ENCODE measurements at places on chromosomes 13 and 19.

GRCh38 chr19:51525651-51526050 lies 5.8 kb downstream of the SIGLEC6 start:
- no peak for DNase-seq

- no peak for DNase-seq
These were observed 17.9 kb downstream of the BTBD2 start for GRCh38 chr19:1997353-1998233.

DNA sequence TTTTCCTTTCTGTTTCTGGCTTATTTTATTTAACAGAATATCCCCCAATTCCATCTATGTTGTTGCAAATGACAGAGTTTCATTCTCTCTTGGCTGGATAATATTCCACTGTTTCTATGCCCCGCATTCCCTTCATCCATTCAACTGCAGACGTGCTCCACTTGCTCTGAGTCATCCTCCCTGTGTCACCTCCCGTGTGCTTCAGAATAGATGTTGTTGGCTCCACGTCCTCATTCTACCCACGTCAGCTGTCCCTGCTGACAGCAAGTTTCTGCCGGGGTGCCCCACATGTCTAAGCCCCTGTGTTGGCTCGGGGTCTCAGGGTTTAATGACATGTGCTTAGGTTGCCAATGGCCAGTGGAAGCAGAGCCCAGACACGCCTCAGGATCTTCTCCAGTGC lies 1041.0 kb downstream of the UQCRFS1 start:
- DNase-seq, result no peak

DNA sequence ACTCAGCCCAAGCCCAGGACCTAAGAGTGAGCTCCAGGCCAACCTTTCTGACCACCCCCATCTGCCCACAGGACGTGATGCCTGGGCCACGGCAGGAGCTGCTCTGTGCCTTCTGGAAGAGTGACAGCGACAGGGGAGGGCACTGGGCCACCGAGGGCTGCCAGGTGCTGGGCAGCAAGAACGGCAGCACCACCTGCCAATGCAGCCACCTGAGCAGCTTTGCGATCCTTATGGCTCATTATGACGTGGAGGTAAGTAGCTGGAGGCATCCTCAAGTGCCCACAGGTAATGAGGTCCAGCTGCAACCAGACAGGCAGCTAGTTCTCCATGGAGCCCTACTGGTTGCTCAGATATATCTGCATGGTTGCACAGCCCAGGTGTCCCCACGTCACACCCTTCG lies 14.8 kb downstream of the DDX39A start:
- no peak for DNase-seq

DNA sequence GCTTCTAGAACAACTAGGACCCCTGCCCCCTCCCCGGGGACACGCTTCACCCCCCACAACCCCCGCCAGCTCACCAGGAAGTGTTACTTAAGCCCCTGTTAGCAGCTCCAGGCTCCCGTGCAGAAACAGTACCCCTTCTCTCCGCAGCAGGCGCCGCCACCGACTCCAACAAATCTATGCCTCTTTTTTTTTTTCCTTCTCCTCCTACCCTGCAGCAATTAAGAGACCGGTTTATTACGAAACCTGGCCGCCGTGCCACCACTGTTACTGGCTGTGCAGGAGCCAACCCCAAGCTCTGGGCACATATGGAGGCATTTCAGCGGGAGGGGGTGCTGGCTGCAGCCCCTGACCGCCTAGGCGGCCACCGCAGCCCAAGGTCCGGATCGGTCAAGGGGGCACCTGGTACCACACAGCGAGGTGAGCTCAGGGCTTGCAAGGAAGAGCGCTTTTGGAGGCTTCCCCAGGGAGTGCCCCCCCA lies 2.4 kb downstream of the GADD45B start:
- DNase-seq, result peak; percentile 60

GRCh38 chr13:110546926-110547325 lies 14.6 kb downstream of the RAB20 start:
- no peak for DNase-seq

DNA sequence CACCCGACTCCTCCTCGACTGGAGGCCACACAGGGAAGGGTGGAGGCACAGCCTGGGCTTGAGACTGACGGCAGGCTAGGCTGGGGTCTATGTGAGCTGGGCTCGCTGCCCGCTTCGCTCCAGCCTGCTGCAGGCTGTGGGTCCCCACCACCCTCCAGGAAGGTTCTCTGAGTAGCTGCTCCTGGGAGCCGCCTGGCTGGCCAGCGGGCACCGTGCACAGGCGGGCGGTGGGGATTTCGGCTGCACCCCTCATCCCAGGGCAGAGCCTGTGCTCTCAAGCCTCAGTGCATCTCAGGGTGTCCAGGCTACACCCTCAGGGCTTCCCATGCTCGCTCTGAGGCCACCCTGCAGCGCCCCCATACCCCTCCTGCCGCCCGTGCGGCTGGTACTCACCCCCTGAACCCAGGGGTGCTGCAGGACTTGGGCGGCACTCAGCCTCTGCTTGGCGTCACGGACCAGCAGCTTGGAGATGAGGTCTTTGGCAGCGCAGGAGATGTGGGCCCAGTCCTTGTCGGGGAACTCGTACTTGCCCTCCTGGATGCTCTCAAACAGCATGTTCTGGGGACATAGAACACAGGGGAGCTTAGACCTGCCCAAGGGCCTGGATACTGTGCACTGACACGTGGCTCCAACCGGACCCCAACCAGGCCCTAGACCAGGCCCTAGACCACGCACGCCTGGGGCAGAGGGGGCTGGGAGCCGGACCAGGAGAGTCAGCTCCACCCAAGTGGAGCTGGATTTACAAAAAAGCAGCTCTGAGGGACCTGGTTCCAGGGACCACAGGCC lies 10.2 kb downstream of the MKNK2 start:
- DNase-seq, result no peak

DNA sequence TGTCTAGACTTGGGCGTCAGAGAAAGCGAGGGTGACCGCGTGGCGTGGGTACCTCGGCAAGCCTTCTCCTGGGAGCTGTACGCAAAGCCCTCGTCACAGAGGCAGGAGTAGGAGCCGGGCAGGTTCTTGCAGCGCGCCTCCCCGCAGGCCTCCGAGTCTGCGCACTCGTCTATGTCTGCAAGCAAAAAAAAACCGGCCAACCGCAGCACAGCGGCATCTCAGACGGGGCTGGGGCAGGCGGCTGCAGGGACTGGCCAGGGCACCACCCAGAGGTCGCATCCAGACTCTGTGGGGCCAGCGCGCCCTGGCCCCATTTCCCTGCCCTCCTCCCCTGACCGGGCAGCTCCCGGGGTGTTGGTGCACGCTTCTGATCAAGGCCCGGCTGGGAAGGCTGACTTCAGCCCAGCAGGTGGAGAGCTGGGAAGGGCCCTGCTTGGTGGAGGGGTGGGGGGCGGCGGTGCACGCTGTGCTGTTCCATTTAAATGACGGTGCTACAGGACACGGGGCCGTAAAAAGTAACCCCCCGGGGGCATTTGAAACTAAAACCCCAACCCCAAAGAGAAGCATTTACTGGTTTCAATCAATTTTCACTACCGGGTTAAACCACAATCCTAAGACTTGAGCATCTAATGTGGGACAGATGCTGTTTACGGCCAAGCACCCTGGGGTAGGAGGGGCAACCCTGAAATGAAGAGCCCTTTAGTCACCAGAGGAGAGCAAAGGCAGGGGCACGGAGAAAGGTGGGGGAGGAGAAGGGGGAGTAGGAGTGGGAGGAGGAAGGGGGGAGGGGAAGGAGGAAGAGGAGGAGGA lies 28.2 kb downstream of the GAS6 start:
- no peak for DNase-seq

DNA sequence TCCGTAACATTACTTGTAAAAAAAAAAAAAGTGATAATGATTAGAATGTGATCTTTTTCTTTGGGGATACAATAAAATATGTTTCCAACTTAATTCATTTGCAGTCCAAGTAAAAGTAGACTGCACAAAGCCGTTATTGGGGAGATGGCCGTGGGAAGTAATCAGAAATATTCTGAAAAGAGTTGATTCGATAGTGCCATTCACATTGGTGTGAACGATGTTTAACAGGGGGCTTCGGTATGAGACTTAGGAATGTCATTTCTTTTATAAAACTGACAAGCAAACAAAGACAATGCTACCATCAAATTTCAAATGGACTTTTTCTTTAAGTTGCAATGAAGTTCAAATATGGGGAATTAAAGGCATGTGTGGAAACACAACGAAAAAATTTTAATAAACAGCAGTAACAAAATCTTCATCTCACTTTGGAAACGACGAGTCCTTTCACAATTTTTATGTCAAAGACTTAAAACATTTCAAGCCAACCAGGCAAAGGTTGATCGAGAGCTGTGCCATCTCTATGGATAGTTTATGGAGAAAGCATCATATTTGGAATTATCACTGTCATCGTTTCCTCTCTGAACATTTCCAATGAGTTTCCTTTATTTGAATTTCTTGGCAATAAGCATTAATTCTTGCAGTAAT lies 1.7 kb upstream of the ZIC5 start:
- no peak for DNase-seq

- DNase-seq, result no peak
These were observed 45.9 kb downstream of the MBD3L1 start for GRCh38 chr19:8877854-8878705.

- no peak for DNase-seq
These were observed 1.5 kb downstream of the ZNF507 start for GRCh38 chr19:32346901-32347300.

GRCh38 chr19:30848636-30849425 lies 476.6 kb downstream of the ZNF536 start:
- DNase-seq, result no peak

- no peak for DNase-seq
These were observed 68.2 kb downstream of the CDADC1 start for GRCh38 chr13:49315756-49316482.

Data from T-helper 2 cell (primary cell).